Central memory CD4-positive, alpha-beta T cell (primary cell): ENCODE measurements at places on chromosomes 5 and 9.

- no peak for DNase-seq
Measured at GRCh38 chr9:18806232-18807080, 226.6 kb downstream of the SAXO1 start.

DNA sequence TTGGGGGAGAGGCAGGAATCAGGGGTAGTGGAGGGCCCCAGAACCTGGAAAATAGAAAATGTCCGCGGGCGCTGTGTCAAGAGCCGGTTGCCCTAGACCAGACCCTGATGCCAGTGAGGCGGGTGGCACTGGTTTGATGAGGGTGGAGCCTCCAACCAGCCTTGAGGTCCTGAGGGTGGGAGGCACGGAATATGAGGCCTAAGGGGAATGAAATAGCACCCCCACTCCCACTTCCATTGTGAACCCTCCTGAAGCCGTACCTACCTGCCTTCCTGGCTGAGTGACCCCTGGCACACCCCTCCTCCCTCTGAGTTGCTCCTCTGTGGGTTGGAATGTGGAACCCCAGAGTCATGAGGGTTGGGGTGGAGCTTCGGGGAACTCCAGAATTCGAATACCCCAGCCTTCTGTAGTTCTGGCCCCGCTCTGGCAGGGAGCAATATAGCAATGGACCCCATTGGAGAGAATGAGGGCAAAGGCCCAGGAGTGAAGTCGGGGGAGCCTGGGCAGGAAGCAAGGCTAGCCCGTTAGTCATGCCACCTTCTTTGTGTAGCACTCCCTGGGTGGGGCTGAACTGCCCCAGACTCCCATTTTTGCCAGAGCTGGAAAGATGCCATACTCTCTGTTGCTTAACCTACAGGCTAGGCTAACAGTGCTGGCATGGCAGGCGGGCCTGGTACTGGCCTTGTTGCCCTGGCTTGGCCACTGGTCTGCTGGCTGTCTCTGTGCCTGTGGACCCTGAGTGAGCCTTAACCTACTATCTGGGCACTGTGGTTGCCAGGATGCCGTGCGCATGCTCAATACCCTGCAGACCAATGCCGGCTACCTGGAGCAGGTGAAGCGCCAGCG is 1.0 kb downstream of the FPGS start:
- peak; percentile 19 for DNase-seq

DNA sequence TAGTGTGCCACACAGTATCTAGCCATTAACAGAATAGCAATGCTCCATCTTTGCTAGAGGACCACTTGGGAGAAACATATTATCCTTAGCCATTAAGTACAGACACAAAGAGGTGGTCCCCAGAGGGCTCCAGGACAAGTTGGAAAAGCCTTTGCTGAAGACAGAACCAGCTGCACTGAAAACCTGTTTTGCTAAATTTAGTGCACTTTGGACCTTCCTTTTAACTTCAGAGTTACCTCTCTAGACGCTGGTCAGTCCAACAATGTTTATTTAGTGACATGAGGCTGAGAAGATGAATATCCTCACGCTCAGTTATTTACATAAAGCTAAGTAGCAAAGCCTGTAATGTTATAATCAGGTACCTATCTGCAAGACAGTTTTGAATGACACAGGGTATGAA is 265.0 kb upstream of the ZNF608 start:
- DNase-seq: no peak

DNA sequence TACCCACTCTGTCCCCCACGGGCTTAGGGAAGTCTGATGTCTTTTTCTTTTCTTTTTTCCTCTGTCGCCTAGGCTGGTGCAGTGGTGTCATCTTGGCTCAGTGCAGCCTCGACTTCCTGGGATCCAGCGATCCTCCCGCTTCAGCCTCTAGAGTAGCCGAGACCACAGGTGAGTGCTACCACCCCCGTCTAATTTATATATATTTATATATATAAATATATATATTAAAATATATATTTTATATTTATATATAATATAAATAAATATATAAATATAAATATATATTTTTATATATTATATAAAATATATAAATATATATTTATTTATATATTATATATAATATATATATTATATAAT is 3.3 kb upstream of the ANXA2R start:
- DNase-seq: no peak
